ENCODE measurements at places on chromosomes 13 and 19. TPM values are rescaled to one million over a fixed set of nuclear protein-coding genes. Genes with fewer than 3 reads are reported as not detected.

- DNase-seq: no peak
These were observed 472.7 kb upstream of the NBEA start for GRCh38 chr13:34469196-34469986.

DNA sequence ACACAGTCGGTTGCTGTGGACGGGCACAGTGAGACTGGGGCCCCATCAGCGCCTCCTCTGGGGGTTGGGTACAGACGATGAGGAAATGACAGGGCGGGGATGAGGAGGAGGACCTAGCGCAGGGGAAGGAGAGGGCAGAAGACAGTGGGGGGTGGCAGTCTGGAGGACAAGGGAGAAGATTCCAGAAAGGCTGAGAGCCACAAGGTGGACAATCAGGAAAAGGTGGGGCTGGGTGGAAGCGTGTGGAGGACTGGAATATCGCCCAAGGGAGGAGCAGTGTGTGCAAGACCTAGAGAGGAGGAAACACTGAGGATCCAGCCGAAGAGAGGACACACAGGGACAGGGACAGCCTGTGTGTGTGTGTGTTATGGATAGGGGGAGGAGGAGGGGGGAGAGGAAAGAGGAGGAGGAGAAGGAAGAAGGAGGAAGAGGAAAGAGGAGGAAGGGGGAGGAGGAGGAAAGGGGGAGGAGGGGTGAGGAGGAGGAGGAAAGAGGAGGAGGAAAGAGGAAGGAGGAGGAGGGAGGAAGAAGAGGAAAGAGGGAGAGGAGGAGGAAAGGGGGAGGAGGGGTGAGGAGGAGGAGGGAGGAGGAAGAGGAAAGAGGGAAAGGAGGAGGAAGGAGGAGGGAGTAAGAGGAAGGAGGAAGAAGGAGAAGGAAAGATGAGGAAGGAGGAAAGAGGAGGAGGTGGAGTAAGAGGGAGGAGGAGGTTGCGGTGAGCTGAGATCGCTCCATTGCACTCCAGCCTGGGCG is 15.8 kb upstream of the GARIN5A start:
- DNase-seq: no peak

DNA sequence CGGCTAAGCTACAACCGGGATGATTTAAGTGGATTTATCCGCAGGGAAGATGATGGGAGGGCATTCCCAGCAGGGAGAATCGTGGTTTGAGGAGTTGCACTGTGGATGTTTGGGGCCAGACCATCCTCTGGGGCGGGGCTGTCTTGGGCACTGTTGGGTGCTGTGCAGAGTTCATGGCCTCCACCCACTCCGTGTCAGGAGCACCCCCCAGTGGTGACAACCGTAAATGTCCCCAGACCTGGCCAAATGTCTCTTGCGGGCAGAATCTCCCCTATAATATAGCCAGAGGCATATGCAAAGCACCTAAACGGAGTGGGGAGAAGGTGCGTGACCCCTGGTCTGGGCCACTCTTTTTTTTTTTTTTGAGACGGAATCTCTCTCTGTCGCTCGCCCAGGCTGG is 40.2 kb downstream of the SMIM24 start:
- peak; percentile 29 for DNase-seq

- DNase-seq: no peak
These were observed 392.1 kb downstream of the EFNB2 start for GRCh38 chr13:106143392-106143791.

DNA sequence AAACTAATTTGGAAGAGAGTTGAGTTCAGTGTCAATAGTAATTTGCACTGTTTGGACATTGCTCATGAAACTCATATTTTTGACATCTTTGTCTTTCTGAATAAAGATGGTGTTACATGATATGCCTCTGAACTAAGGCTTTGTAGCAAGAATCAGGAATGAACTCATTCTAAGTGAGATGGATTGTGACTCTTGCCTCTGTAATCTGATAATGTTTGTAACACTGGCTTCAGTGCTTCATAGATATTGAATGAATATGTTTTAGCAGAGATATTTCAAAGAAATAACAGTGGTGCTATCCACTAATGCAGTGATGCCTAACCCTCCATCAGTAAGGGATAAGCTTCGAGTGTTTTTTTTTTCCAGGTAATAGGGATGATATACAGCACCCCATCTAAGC is 32.9 kb downstream of the TEX26 start:
- no peak for DNase-seq

DNA sequence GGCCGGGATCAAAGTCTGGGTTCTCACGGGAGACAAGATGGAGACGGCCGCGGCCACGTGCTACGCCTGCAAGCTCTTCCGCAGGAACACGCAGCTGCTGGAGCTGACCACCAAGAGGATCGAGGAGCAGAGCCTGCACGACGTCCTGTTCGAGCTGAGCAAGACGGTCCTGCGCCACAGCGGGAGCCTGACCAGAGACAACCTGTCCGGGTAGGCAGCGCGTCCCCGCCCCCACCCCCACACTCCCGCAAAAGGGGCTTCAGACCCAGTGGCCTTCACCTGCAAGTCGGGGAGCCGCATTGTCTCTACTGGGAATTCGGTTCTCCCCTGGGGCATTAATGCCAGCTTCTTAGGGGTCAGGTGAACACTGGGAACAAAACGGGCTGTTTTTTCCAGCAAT is 114.7 kb upstream of the MCF2L start:
- DNase-seq: no peak

DNA sequence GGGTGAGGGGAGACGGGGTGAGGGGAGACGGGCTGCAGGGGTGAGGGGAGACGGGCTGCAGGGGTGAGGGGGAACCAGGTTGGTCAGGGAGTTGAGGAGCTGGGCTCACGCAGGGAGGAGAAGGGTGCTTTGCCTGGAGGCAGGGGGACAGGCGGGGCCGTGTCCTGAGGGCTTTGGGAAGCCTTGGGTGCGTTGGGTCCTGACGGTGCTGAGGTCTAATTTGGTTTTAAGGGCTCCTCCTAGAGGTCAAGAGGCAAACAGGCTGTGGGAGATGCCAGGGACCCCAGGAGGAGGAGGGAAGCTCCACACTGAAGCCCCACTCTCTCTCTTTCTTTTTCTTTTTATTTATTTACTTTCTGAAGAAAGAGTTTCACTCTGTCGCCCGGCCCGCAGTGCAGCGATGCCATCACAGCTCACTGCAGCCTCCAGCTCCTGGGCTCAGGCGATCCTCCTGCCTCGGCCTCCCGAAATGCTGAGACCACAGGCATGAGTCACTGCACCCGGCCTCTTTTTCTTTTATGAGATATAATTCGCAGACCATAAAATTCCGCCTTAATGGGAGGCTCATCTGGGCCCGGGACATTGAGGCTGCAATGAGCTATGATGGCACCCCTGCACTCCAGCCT is 9.3 kb upstream of the MISP start:
- no peak for DNase-seq

- no peak for DNase-seq
These were observed 728.9 kb downstream of the EFNB2 start for GRCh38 chr13:105806628-105806920.

DNA sequence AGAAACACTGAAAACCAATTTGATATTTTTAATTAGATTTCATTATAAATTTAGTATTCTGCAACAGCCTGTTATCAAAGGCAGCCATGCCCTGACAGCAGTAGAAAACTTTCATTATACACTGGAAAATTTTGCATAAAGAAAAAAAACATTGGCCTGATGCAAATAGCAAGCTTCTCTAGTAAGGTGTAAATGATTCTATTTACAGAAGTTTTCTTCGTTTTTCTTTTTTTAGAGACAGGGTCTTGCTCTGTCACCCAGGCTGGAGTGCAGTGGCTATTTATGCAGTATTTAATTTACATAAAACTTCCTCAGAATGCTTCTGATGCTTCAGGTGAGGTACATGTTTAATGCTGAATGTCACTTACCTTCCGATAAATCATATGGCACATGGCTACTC is 67.0 kb downstream of the ABCC4 start:
- no peak for DNase-seq

Gene CD79A
- total RNA-seq: 27.3 TPM

Gene CTU1
- 4.1 TPM for total RNA-seq

Gene PSPC1
- 84.9 TPM for total RNA-seq

Gene ACP7
- total RNA-seq: not detected

Gene KCNN4
- 46.4 TPM for total RNA-seq

Gene KLF1
- total RNA-seq: not detected

Gene OR7D2
- total RNA-seq: not detected
